ENCODE measurements at places on chromosomes 7 and 10. TPM values are rescaled to one million over a fixed set of nuclear protein-coding genes. Genes with fewer than 3 reads are reported as not detected.

DNA sequence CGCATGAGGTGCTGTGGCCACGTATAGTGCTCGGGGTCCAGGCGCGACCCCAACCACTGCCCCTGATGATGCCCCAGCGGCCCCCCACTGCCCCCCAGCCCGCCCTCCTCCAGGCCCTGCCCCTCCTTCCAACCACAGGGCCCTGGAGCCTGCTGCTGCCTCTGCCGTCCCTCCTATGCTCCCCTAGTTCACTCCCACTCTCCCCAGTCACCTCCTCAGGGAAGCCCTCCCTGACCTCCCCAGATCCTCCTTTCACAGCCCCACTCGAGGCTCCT is 93.8 kb downstream of the UNCX start:
- DNase-seq, result no peak

Gene MEIG1
- not detected for total RNA-seq

DNA sequence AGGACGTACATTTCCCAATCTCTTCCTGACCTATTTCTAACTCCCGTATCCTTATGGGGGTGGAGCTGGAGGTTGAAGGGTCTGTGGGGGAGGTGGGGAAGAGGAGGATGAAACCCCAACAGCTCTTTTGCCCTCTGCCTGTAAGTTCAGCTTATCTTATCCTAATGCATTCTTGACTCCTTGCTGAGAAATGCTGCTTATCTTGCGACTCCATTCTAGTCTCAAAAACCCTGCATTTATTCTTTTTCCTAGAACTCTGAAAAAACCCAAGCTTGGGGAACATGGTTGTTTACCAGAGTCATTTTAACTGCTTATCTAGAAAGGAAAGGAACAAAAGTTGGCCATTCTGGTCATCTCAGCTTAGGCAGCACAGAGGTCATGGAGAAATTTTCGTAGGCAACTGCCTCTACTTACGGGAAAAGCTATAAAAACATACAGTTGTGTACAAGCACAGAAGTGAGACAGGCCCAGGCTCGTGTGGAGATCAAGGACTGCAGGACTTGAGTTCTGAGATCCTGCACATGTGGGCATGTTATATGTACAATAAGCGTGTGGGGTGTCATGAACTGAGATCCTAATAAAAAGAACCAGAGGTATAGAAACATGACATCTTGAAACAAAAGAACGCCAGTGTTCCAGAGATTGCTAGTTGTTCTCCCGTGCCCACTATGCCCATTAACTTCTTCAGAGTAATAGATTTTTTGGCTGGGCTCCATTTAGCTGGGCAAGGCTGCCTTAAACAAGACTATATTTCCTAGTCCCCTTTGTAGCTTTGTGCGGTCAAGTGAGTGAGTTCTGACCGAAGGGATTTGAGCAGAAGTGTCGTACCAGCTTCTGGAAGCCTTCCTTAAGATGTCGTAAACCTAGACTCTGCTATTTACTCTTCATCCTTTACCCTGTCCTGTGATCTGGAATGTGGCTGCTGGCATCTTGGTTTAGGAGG is 9.6 kb downstream of the INMT start:
- DNase-seq, result no peak

- no peak for DNase-seq
Observed at GRCh38 chr10:34655286-34656170, 159.6 kb downstream of the PARD3 start.

Gene WDR86
- total RNA-seq, result 6.2 TPM

- no peak for DNase-seq
Observed at GRCh38 chr7:66363635-66364034, 158.5 kb downstream of the TPST1 start.
